ENCODE measurements at places on chromosomes 1 and 21.

- DNase-seq = no peak
These were observed 549 bp downstream of the MSH4 start for GRCh38 chr1:75797273-75797588.

DNA sequence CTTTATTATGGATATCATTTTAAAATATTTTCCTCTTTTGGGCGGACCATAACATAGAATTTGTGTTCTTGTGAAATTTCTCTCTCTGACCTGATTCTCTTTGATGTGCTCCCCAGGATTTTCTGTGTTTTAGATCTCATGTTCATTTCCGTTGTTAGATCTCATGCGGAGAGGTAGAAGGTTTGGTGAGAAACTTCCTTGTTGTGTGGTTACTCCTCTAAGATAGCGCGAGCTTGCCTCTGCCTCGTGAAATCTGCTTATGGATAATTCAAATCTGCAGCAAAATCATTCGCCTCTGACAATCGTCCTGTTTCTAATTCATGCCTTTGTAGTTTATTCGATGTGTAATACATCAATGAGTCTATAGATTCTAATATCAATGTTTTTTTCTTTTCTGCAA lies 580.4 kb downstream of the USP25 start:
- no peak for DNase-seq

DNA sequence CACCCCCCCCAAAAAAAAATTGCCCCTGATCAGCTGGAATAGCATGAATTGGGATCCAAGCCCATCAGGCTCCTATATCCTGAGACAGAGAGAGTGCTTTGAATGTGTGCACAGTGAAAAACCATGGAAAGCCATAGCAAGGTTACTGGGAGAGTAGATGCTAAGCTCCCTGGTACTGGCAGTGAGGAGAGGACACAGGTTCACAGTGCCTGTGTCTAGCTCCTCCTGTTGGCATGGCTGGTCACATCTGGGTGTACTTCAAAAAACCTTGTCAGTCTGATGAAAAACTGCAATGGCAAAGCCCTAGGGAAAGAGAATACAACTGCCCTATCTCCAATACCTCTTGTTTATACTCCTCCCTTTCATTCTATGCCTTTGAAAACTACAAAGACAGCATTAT lies 12.9 kb downstream of the COPA start:
- DNase-seq = no peak

DNA sequence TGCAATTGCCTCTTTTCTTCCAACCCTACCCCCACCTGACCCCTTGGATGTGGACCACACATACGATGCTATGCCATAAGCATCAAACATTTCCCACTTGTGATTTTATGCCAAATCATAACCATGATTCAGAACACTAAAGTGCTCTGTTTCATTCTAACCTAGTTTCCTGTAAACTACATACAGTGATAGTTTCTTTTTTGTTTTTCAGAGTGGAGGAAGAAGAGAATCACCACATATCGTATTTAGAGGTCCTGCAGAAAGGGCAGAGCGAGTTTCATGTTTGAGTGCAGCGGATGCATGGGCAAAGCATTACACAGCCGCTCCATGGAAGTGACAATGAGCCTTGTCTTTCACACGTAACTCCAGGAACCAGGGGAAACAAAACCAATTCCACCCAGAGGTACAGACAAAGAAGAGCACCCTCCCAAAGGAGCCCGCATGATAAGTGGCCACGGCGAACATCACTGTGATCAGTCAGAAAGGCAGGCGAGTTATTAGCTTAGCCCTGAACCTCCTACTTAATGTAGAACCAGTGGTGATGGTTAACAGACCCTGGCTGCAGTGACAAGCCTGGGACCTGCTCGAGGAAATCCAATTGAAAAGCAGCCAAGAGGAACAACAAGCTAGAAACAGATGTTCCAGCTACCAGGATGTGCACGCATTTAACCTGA lies 64.0 kb upstream of the ZNF281 start:
- DNase-seq = no peak

DNA sequence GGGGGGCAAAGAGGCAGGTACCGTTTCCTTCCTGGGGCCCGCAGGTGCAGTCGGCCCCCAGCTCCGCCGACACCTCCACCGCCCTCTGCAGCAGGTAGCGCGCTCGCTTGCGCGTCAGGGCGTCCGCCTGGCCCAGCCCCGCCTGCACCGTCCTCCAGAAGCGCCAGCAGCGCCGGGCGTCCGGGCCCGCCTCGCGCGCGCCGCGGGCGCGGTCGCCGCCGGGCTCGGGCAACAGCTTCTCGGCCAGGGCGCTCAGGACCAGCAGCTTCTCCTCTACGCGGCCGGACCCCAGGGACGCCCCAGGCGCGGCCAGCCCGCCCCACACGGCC lies 863 bp downstream of the TARBP1 start:
- no peak for DNase-seq

- DNase-seq = no peak
These were observed 30.5 kb upstream of the ATF3 start for GRCh38 chr1:212578041-212578440.

GRCh38 chr1:201309416-201309815 lies 26.1 kb downstream of the PKP1 start:
- no peak for DNase-seq

GRCh38 chr1:152084853-152085252 lies 4.0 kb downstream of the TCHHL1 start:
- no peak for DNase-seq

- no peak for DNase-seq
These were observed 53.4 kb upstream of the IFFO2 start for GRCh38 chr1:19009882-19010321.

GRCh38 chr1:39711104-39711965 lies 20.1 kb upstream of the HPCAL4 start:
- no peak for DNase-seq

- DNase-seq = no peak
These were observed 178.1 kb downstream of the AK5 start for GRCh38 chr1:77459881-77460280.

DNA sequence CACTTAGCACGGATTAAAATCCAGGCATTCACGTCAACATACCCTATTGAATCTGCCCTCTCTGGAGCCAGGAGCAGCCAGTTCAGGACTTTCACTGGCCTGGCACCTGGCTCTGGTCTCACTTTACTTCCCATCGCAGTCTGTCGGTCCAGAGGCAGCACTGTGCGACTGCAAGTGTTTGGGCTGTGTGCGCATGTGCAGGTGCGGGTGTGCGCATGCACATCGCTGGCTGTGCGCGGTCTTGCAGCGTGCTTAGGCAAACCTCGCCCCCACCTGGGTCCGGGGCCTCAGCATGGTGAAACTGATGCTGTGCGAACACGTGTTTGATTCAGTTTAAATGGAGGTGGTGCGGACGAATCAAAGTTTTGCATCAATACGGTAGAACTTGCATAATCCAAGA lies 38.0 kb downstream of the ATF3 start:
- no peak for DNase-seq

DNA sequence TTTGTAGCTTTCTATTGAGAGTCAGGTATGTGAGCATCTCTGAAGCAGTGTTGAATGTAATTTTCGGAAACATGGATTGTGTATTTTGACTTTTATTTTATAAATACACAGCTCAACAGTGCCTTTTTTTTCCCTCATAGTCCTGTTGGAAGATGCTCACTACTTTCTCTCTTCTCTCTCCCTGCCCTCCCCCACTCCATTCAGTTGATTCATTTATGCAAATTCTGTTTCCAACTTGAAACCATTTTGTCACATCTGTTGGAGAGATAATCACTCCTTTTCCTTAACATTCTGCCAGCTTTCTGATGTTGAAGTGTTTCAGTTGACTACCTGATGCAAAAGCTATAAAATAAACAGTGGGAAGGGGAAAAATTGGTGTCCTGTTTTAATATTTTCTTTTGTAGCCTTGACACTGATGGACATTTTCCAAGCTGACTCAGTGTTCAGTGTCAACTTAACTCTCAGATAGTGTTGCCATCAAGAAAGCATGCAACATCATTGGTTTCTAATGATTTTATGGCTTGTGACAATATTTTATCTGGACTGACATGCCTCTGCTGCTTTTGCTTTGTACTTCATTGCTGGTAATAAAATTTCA lies 194.5 kb downstream of the HS2ST1 start:
- DNase-seq = no peak

- DNase-seq = no peak
These were observed 129.7 kb upstream of the ZBTB40 start for GRCh38 chr1:22321917-22322316.

DNA sequence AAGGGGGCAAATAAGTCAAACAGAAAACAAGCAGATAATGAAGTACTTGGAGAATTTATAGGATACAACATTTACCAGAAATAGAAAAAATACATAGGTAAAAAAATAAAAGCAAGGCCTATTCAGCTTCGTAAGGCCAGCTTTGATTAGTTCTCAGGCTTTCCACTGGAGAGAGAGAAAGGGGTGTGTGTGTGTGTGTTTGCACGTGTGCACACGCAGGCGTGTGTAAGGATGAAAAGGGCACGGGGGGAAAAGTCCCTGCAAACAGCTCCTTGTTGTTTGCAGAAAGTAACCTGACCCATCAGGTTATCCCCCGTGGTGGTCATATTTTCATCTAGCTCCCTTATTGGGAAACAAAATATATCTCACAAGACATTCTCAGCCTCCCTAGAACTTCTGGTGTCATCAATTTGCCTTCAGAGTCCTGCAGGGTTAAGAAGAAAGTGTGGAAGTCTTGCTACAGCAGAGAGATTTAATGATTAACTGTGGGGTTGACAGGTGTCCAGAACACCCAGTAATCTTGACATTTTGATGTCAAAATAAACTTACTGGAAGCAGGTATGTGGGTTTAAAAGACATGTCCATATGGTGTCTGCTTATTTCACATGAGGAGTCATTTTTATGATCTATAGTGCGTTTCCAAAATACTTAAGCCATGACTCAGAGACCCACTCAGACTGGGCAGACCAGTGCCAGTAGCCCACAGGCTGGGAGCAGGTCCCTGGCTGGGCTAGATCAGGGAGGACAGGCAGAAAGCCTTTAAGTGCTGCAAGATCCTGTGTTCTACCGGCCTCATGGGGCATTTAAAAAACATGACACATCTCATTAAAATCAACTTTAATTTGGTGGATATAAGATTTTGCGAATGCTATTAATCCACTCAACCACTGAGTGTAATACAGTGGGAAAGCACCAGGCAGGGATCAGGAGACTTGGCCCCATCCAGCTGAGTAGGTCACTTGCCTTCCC lies 487.6 kb upstream of the CAMK1G start:
- DNase-seq = no peak

- DNase-seq = no peak
These were observed 11.8 kb upstream of the ALG14 start for GRCh38 chr1:95084317-95085176.

- DNase-seq = no peak
These were observed 228.3 kb upstream of the ZP4 start for GRCh38 chr1:238119060-238119459.

- DNase-seq = no peak
These were observed 5.7 kb upstream of the ZDHHC18 start for GRCh38 chr1:26820784-26821269.

DNA sequence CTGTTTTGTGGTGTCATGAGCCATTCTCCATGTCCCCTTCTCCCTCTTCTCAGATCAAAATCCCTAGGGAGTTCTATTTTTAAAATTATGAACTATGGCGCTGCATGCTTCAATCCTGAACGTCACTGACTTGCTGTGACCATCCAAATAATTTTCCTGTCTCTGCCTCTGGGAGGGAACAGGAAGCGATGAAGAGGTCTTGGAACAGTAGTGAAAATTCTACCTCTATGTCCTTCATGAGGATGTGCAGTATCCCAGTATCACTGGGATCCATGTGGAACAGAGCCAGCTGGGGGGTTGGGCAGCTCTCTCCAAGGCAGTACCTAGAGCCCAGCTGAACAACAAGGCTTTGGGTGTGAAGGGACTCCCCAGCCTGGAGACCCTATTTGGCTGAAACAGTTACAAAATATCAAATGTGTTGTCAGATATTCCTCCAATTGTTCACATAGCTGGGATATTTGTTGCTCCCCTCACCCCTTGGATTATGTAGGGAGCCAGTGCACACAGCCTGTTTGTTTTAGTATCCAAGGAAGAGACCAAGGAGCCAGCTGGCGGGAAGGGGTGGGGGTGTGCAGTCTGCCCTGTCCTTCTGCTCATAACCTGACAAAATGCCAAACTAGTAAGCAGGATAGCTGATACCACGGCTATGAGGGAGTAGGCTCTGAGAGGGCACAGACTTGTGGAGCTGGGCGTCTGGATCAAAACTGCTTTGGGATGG lies 7.6 kb downstream of the DCLRE1B start:
- DNase-seq = no peak

GRCh38 chr21:38863291-38863690 lies 57.6 kb downstream of the ETS2 start:
- DNase-seq = no peak

GRCh38 chr1:236702791-236703394 lies 16.6 kb downstream of the ACTN2 start:
- DNase-seq = no peak

Measured in hypothalamus (tissue), 51 donors.